Non-pigmented ciliary epithelial cell (primary cell): ENCODE measurements at places on chromosomes 3 and 15.

DNA sequence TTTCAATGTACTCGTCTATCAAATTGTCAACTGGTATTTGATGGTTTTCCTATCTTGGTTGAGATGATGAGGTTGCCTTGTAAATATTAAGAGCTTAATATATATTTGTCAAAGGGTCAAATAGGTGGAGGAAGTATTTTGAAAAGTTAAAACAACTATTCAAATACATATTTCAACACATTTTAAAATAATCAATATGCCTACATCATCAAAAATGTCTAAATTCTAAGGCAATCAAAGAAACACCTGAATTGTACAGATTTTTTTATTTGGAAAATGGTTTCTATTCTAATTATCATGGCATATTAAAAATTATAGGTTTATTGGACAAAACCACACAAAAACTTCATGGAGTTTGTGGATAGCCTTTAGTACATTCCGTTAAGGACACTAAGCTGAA is 461.4 kb upstream of the ONECUT1 start:
- DNase-seq = no peak

DNA sequence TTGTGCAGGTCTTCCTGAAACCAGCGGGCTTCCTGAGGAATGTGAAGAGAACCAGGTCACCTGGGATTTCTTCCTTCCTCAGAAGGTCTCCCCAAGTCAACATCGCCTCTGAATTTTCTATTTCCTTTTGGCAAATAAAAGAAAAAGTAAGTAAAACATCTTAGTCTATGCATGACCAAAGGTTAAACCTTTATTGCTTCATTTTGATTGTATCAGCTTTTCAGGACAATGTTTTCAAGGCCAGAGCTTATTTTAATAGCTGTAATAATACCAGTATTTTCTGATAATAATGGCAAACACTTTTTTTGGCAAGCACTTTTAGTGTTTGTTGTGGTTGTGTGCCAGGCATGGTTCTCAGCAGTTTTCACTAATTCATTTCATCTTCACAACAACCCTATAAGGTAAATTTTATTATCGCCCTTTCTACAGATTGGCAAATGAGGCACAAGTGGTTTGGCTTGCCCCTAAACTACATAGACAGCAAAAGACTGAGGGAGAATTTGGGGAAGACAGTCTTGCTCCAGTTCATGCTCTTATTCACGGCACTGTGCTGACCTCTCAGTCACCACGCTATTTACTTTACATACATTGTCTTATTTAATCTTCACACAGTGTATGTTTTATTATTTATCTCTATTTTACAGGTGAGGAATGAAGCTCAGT is 110.4 kb downstream of the RPL22L1 start:
- no peak for DNase-seq

GRCh38 chr3:132545471-132545870 is 51.6 kb upstream of the ACKR4 start:
- no peak for DNase-seq

DNA sequence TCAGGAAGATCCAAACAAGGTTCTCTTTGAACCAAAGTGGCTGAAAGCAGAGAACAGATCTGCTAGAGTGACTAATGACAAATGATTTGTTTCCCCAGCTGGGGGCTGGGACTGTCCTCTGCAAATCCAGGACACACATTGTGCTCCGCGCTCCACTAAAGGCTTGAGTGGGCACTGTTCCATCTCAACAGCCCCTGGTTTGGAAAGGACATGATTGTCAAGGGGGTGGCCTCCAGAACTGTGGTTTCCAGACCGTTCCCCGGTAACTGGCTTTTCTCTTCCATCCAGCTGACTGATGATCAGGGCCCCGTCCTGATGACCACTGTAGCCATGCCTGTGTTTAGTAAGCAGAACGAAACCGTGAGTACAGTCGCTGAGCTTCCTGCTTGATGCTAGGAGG is 91.0 kb downstream of the LRTM1 start:
- DNase-seq = no peak

- DNase-seq = no peak
Measured at GRCh38 chr15:86273309-86273708, 193.6 kb downstream of the AGBL1 start.

DNA sequence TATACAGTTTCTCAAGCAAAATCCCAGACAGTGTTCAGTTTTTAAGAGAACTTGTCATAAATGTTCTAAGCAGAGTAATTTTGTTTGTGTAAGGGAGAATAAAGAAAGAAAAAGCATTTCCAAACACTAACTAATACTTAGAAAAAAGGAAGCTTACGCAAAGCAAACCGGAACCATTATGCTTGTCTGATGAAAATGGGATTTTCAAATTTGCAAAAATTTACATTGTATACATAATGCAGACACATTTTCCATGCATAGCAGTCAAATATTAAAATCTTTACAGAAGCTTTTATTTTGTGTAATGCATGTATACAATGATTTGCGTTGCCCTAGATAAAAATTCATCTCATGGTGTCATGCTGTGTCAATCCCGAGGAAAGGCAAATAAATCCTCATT is 229.0 kb downstream of the SLC9A9 start:
- no peak for DNase-seq

DNA sequence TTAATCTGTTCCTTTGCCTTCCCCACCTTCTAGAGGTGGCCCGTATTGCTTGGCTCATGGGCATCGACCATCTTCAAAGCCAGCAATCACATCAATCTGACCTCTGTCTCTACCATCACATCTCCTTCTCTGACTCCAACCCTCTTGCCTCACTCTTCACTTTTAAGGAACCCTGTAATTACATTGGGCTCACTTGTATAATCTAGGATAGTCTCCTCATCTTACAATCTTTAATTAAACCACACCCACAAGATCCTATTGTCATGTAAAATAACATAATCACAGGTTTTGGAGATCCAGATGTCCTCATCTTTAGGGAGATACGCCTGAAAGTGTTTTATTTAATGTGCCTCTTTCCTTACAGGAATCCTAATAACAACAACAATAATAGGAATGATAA is 234.5 kb downstream of the ERC2 start:
- no peak for DNase-seq

DNA sequence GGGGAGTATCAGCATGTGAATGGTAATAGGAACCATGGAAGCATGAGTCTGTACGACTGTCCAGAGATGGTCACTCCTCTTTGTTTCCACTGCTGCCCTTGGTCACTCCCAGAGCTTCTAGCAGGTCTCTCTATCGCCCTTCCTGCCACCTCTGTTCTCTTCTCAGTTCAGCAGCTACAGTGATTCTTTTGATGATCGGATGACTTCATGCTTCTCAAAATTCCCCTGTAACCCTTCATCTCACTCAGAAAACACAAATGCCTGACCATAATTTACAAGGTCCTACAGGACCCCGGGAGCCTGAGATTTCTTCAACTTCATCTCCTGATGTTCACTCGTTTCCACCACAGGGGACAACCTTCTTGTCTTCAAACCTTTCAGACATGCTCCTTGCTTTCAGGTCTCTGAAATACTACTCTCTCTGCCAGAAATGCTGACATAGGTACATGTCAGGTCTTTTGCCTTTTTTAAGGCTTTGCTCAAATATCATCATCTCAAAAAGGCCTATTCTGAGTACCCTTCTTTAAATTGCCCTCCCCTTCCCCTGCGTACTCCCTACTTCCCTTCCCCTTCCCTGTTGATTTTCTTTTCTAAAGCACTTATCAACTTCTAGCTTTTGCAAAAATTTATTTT is 42.1 kb upstream of the BHLHE40 start:
- no peak for DNase-seq

DNA sequence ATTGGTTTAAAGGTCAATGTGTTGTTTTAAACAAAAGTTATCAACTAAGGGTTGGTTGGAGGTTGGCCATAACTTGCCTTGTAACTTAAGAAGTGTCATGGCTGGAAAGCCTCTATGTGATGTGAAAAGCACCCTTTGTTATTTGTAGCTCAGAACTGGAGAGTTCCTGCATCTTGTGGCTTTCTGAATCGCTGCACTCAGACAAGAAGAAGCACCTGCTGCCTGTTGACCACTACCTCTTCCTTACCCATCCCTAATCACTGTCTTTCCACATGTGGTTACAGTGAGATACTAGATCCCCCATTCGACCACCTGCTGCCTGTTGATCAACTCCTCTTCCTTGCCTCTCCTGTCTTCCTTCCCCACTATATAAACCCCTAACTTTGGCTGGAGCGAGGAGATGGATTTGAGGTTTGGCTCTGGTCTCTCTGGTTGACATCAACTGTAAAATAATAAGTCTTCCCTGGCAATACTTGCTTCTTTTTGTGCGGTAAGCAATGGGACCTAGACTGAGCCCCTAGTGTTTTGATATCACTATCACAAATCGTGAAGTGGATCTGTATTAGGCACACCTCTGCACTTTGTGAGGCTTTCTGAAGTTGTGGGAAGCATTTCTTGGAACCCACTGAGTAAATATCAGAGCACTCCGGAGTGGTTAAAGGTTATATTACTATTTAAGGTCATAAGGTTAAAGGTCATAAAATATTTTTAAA is 13.8 kb downstream of the RPL39L start:
- no peak for DNase-seq

- peak; percentile 70 for DNase-seq
Measured at GRCh38 chr3:11603628-11604027, 40.1 kb downstream of the VGLL4 start.

GRCh38 chr3:28267984-28268849 is 26.8 kb downstream of the CMC1 start:
- no peak for DNase-seq

DNA sequence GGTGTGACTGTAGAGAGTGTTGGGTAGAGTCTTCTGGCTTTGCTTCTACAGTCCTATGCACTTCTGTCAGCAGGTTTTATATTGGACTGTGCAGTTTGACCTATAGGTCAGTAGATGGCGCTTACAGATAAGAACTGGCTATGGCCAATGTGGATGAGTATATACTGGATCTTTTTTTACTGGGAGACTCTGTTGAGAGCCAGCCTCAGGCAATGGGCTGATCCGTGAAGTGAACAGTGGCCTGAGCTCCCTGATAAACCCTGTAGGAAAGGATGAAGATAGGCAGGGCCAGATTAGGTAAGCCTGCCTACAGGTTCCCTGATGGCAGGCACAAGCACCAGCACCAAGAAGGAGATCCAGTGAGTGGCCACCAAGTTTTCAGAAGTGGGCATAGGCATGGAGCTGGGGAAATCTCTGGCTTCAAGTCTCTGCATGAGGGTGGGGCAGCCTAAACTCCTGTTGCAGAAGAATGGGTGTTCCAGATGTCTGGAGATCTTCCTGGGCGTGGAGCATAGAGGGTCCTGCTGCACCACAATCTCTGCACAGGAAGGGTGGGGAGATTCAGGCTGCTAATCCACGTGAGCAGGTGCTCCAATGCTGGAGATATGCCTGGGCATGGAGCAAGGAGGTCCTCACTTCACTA is 326.0 kb upstream of the SGO1 start:
- DNase-seq = peak; percentile 46
